Esophagus muscularis mucosa (tissue), 4 donors: ENCODE measurements at places on chromosomes 3 and 15. TPM values are rescaled to one million over a fixed set of nuclear protein-coding genes. Genes with fewer than 3 reads are reported as not detected.

The MORC1 gene
- total RNA-seq, result not detected

The ITIH1 gene
- total RNA-seq, result not detected

The SCN5A gene
- 0.50 TPM for total RNA-seq

The RPP14 gene
- total RNA-seq, result 10.1 TPM

The RYR3 gene
- total RNA-seq, result 4.1 TPM
